ENCODE measurements at places on chromosomes 6 and 20.

GRCh38 chr6:37396571-37397180, 36.3 kb upstream of the CMTR1 start:
- DNase-seq = no peak

GRCh38 chr6:168711049-168711640, 270.2 kb downstream of the SMOC2 start:
- DNase-seq = no peak

- no peak for DNase-seq
Observed at GRCh38 chr20:47713878-47714450, 71.3 kb downstream of the SULF2 start.

DNA sequence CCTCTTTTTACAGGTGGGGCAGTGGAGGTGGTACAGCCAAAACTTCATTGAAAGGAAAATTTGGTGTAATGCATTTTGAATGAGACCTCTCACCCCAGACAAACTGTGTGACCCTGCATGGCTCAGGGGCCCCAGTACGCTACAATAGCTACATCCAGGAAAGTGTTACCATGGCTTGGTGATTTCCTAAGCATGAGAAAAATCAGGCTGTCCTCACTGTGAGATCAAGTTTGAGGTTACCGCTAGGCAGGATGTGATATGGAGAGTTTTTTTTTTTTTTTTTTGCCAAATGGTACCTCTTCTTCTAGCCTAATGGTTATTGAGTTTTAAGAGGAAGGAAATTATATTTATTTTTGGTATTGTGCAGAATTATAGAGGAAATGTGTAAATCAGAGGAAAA, 305.3 kb downstream of the CD83 start:
- DNase-seq = no peak

DNA sequence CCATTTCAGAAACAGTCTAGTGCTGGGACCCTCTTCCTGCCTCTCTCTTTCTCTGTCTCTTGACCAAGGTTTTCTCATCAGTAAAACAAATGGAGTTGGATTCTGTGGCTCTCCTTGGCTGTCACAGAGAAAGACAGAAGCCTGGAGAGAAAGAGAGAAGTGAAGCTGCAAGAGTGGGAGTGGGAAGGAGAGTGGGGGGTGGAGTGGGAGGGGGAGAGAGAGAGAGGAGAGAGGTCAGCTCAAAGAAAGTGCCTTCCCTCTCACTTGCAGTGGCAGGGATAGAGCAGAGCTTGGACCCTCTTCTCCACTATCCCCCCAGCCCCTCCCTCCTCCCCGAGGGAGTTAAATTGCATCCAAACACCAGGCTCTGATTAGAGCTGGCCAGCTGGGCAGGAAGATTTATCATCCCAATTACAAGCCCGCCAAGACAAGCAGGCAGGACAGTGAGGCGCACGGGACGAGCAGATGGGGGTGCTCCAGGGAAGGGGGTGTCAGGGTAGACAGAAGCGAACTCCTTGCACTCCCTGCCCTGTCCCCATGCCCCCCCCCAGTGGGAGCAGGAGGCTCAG, 74.3 kb downstream of the CD40 start:
- no peak for DNase-seq

DNA sequence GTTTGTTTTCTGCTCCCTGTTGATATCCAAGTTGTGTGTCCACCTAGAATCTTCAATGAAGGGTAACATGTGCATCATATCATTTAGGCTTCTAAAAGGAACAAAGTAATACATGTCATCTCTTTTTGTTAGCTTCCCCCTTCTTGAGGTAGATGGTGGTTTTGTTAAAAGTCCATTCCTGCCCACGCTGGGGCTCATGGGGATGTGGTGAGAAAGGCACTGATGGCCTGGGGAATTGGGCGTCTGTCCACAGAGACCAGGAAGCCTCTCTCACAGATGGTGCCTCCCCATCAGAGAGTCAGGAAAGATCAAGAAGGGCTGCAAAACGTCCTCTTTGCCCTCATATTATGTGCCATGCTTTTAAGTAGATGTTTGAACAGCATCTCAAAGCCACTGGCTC, 32.5 kb downstream of the GNAS start:
- DNase-seq = no peak

DNA sequence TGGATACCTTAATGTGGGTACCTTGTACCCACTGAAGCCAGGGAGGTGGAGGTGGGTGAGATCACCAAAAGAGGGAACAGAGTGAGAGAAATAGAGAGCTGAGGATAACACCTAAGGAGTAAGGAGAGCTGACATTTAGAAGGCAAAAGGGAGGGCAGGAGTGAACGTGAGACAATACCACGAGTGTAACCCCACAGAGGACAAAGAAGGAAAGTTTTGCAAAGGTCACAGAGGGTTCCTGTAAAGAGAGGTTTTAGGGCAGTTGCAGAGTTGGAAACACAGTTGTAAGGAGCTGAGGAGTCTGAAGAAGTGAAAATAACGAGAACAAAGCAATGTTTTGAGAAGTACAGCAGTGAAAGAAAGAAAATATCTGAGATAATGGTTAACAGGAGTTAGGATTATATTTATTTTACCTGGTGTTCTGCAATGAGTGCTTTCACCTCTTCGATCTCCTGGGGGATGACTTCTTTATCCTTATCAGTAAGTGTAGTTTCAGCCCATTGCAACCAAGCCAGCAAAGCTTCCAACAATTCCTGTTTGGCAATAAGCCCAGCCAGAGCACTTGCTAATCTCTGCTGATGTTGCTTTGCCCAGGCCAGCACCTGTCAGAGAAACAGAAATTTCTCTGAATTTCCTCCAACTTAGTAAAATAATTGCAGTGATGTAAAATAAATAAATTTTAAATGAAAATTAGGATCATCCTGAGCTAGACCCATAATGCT, 166.8 kb downstream of the DST start:
- no peak for DNase-seq

- peak; percentile 31 for DNase-seq
Observed at GRCh38 chr6:31922942-31923341, 4.6 kb upstream of the C2 start.

DNA sequence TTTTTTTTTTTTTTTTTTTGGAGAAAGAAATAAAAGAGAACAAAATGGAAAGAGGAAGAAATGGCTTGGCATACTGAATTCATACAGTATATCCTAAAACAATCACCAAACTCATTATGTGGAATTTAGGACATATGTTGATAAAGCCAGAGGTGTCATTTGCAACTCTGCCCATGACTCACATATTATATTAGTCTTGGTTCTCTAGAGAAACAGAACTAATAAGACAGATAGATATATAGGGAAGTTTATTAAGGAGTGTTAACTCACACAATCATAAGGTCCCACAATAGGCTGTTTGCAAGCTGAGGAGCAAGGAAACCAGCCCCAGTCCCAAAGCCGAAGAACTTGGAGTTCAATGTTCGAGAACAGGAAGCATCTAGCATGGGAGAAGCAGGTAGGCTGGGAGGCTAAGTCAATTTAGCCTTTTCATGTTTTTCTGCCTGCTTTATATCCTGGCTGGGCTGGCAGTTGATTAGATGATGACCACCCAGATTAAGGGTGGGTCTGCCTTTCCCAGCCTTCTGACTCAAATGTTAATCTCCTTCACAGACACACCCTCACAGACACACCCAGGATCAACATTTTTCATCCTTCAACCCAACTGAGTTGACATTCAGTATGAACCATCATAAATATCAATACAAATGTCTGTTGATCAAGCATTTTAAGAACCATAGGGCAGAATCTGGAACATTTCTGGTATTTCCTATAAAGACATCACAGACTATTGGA, 102.3 kb downstream of the UBE3D start:
- DNase-seq = no peak

DNA sequence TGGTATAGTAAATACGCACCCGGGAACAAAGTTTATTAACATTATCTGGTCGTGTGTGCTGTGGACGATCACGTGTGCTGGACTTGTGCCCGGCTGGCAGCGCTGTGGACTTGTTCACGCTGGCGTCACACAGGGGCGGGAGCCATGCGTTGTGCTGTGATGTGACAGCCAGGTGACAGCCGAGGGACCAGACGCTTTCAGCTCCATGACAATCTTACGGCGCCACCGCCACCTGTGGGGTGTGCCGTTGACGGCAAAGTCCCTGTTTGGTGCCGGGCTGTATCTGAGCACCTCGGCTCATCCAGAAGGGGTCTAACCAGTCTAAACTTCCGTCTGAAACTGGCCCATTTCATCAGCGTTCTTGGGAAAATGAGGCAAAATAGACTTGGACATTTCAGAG, 25.2 kb downstream of the DLL1 start:
- DNase-seq = no peak

GRCh38 chr6:170251776-170252571, 38.9 kb downstream of the DLL1 start:
- DNase-seq = no peak

Measured in activated CD4-positive, alpha-beta T cell treated with anti-CD3 and anti-CD28 coated beads, Interleukin-2, Interleukin-4, amounts not matched to agents 100 ng/mL and 50 ng/mL, durations not matched to agents 16 hours and 8 hours (primary cell).